ENCODE measurements at places on chromosomes 1 and 21.

GRCh38 chr21:17513214-17514123 lies 626 bp downstream of the CXADR start:
- no peak for DNase-seq

DNA sequence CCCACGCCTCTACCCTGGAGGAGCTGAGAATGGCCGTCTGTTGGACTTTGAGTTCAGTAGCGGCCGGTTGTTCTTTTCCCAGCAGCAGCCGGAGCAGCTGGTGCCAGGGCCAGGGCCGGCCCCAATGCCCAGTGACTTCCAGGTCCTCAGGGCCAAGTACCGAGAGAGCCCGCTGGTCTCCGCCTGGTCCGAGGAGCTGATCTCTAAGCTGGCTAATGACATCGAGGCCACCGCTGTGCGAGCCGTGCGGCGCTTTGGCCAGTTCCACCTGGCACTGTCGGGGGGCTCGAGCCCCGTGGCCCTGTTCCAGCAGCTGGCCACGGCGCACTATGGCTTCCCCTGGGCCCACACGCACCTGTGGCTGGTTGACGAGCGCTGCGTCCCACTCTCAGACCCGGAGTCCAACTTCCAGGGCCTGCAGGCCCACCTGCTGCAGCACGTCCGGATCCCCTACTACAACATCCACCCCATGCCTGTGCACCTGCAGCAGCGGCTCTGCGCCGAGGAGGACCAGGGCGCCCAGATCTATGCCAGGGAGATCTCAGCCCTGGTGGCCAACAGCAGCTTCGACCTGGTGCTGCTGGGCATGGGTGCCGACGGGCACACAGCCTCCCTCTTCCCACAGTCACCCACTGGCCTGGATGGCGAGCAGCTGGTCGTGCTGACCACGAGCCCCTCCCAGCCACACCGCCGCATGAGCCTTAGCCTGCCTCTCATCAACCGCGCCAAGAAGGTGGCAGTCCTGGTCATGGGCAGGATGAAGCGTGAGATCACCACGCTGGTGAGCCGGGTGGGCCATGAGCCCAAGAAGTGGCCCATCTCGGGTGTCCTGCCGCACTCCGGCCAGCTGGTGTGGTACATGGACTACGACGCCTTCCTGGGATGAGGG lies 28.5 kb upstream of the SPSB1 start:
- no peak for DNase-seq

DNA sequence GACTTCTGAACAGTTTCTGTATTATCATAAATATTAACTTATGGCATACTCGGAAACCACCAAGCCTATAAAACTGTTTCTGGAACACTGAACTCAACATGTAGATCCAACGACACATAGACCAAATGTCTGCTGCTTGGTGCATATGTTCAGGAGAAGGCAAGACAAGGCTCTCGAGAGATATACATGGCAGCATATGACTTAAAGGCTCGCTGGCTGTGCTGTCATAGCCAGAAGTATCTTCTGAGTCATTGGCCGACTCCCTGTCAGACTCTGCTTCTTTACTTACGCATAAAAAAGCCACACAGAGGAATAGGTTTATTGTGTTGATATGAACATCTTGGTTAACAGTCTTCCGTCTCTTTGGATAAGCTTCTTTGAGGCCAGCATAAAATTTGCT lies 60.6 kb downstream of the LYST start:
- no peak for DNase-seq

- no peak for DNase-seq
Observed at GRCh38 chr1:7405844-7406500, 365.1 kb upstream of the VAMP3 start.

DNA sequence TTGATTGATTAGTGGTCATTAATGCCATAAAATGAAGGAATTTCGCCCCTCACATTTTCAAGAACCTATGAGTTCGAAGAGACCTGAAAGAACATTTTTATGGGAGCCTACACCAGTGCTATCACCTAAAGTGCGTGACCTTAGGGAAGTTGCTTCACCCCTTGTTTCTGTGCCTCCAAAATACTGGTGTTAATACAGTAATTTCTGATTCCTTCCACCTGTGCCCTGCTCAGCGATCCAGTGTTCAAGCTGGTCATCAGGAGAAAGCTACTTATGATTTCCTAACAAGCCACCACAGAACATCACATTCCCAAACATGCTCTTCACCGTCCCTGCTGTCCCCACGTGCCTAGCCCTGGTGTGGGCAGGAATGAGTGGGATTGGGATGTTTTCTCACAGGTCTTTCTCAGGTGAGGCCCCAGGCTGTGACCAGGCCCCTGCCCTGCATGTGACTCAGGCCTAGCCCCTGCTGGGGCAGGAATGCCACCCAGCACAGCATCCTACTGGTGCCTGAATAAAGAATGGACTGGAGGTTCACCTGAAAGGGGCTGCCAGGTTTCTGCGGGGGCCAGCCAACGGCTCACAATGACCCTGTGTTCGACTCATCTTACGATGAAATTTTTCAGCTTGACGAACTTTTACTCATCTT lies 60.3 kb downstream of the CD247 start:
- no peak for DNase-seq

- no peak for DNase-seq
Observed at GRCh38 chr1:29709704-29710280, 473.5 kb downstream of the PTPRU start.

DNA sequence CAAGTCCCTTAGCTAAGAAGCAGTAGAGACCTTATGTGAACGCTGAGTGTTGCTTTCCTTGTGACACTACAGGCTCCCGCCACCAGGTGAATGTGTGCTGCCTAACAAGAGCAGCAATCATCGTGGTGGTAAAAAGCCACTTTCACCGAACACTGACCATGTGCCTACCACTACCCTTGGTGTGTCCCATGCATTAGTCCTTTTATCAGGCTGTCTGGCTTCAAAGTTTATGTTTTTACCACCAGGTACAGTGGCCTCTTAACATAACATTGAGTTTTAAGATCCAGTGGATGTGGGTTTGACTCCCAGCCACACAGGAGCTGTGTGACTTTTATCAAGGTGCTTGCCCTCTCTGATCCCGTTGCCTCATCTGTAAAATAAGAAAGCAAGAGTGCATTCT lies 1.7 kb downstream of the C1QB start:
- no peak for DNase-seq

DNA sequence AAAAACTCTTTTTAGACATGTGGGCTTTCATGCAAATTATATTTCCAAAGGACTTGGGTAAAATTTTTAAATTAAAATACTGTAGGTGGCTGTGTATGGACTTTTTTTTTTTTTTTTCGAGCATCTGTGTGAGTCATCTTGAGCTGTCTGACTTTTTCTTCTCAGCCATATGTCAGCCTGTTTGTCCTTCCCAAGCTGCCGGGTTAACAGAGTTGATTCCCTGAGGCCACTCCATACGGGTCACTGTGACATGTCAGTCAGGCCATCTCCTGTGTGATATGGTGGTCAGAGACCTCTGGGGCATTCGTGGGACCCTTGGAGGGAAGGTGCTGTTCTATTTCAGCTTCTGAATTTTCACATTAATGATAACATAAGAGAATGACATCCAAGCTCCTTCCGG lies 148.3 kb downstream of the KCNJ6 start:
- no peak for DNase-seq

DNA sequence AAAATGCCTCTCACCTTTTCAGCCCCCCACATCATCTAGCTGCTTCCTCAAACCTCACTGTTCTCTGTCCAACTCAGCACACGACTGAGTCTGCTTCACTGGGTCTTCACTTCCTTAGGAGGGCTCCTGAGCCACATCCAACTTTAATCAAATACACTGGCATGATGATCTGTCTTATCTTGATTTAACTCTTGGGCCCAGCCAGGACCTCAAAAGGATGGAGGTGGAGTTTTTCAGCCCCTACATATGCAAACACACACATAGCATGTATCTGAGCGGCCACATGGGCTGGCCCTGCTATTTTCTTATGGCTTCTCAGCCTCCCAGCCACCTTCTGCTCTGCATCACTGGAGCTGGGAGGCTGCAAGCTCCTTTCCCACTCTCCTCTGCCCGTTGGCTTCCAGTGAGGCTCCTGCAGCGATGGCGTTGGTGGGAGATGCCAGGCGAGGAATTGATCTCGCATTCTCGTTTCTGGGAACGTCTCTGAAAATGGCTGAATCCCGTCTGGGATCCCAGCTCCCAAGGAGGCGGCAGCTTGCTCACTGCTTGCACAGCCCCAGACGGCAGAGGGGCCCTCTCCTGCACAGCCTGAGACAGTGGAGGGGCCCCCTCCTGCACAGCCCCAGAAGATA lies 1.8 kb upstream of the PRXL2B start:
- no peak for DNase-seq

- no peak for DNase-seq
Observed at GRCh38 chr1:44662683-44663030, 11.6 kb downstream of the TMEM53 start.

GRCh38 chr1:232033285-232033684 lies 406.7 kb downstream of the DISC1 start:
- DNase-seq, result no peak

DNA sequence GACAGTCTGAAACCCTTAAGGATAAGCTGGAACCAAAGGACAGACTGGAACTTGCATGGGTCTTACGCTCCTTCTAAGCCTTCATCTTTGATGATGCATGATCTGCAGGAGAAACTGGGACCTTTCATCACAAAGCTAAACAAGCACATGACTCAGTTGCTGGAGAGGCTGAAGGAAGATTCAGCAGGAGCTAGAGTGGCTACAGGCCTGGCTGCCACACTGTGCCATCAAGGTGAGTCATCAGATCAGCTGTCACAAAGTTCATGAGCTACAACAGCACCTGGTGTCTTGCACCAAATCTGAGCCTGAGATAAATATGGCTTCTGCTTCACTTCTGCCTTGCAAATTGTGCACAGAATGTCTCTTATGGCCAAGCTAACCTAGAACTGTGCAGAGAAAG lies 95.5 kb upstream of the MARK1 start:
- no peak for DNase-seq

DNA sequence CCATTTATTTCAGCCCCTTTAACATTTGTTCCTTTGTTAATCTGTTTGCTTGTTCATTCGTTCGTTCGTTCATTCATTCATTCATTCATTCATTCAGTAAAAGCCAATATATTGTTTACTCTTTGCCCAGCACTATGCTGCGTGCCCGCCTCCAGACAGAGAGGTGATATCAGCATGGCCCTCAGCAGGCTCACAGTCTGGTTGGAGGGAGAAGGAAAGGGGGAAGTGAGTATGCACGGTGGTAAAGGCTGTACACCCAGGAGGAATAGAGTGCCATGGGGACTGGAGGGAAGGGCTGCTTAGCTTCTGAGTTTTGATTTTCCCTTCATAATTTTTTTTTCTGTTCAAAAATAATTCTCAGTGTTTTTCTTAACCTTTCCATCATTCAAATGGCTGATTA lies 144.7 kb downstream of the NOS1AP start:
- no peak for DNase-seq

DNA sequence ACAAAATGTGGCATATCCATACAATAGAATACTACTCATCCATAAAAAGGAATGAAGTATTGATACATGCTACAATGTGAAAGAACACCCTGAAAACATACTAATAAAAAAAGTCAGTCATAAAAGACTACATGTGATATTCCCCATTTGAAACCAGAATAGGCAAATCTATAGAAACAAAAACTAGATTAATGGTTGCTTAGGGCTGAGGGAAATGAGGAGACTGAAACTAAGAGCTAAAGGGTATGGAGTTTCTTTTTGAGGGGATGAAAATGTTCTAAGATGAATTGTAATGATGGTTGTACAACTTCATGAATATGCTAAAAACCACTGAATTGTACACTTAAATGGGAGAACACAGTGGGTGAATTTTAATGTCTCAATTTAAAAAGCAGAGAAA lies 50.9 kb downstream of the ACBD6 start:
- DNase-seq, result no peak

GRCh38 chr1:226440512-226440911 lies 32.6 kb upstream of the PARP1 start:
- no peak for DNase-seq

GRCh38 chr1:226863446-226863845 lies 7.0 kb upstream of the PSEN2 start:
- no peak for DNase-seq

GRCh38 chr1:154755858-154756730 lies 114.0 kb downstream of the KCNN3 start:
- DNase-seq, result no peak

DNA sequence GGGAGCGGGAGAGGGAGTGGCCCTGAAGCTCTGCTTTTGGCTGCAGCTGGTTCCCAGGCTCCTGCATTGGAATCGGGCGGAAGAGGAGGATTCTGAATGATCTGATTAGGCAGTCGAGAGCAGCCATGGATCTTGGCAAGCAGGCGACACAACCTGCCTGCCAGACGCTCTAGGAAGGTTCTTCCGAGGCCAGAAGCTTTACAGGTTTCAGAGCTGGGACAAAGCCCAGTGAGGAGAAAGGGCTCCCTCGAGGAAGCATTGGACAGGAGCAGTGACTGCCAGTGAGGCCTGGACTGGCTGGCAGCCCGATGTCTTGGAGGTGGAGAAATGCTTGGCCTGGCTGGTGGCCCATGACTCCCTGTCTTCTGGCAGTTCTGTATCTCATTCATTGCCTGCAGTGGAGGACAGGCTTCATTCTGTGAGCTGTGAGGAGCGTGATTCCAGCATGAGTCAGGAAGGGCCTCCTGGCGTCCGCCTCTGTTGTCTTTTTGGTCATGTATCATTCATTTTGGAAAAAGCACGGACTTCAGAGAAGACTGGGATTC lies 132.7 kb upstream of the IPO9 start:
- DNase-seq, result no peak

- no peak for DNase-seq
Observed at GRCh38 chr1:10319750-10320149, 79.1 kb upstream of the PGD start.

GRCh38 chr1:229241390-229241789 lies 29.5 kb upstream of the RAB4A start:
- no peak for DNase-seq

DNA sequence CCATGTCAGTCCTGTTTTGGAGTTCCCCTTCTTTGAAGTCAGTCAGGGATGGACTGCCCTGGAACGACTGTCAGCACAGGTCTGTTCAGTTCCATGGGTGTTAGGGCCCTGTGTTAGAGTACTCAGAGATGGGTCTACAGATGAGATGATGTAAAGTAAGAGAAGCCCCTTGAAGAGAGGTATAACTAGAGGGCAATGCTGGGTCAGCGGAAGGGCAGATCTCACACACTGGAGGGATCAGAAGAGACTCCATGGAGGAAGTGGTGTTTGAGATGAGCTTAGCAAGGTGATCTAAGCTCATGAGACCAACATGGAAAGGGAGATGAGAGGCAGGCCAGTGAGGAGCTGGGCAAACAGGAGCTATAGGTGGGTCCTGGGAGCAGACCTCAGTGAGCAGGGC lies 7.6 kb downstream of the PPFIA4 start:
- DNase-seq, result no peak

GRCh38 chr1:194194724-194195123 lies 1008.3 kb upstream of the B3GALT2 start:
- no peak for DNase-seq

DNA sequence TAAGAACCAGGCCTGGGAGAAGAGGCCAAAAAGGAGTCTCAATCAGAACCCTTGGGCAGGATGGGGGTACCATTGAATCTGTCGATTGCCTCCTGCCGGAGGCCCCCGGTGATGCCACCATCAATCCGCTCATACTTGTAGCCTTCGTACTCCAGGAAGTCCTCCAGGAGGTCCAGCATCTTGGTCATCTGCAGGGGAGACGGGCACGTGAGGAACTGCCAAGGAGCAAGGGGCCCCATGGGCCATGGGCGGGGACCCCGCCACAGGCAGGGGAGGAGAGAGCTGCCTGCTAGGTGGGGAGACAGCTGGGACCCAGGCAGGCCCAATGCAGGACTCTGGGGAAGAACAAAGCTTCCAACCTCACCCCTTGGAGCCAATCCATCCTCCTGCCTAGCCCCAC lies 48.6 kb downstream of the CHD5 start:
- DNase-seq, result no peak

- peak; percentile 67 for DNase-seq
Observed at GRCh38 chr1:29033829-29034466, 89.8 kb downstream of the TMEM200B start.

Data from CD4-positive, alpha-beta T cell treated with Interleukin-4 for 1 hour (primary cell).